Activated CD4-positive, alpha-beta memory T cell treated with anti-CD3 and anti-CD28 coated beads for 36 hours (primary cell): ENCODE measurements at places on chromosomes 7 and 10.

DNA sequence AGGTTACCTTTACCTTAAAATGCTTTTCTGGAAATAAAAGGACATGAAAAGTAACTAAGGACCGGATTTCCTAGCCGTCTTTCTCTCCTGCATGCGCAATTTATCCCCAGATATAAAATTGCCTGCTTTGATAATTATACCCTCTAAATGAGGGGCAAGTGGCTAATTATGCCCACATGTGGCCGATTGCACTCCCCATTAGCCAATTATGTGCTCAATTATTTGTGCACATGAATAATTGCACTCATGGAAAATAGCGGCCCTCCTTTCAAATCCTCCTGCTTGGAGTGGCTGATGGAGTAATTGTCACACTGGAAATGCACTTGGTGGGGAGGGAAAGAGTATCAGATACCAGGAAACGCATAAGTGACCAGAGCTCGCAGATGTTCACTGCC is 66.4 kb upstream of the ATRNL1 start:
- no peak for DNase-seq

DNA sequence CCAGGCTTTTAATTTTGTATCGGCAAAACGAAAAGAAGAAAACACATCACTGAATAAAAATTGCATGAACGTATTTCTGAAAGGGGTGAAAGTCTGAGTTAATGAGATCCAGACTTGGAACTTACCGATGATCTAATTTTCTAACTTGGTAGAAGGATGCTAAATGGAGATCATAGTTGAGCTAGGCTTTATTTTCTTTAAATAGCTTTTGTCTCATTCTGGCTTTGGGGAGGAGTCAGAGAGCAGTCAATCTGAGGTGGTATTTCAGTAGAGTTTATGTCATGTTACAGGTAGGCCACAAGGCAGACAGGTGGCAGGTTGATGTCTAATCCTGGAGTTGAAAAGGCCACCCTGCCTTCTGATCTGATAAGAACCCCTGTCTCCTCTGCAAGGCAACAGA is 161.9 kb downstream of the KIAA1217 start:
- no peak for DNase-seq

DNA sequence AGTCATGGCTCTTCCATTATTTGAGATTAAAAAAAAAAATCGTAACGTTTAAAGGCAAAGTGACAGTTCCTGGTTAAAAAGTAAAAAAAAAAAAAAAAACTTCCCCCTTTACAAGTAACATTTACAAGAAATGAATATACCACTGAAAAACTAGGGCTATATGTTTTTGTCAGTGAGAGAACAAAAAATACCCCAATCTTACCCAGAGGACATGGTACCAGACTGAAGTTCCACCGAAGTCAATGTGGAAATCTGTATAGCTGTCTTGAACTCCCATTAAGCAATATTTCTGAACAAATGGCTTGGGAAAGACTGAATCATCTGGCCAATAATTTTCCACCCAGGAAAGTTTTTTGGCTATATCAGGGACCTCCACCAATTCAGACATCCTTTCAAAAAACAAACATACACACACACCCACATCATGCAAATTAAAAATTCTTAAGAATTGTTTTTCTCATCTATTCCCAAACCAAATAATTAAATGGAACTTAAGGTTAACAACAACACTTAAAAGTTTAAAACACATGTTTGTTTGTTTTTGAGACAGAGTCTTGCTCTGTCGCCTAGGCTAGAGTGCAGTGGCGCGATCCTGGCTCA is 50.2 kb downstream of the KDM7A start:
- DNase-seq, result no peak

DNA sequence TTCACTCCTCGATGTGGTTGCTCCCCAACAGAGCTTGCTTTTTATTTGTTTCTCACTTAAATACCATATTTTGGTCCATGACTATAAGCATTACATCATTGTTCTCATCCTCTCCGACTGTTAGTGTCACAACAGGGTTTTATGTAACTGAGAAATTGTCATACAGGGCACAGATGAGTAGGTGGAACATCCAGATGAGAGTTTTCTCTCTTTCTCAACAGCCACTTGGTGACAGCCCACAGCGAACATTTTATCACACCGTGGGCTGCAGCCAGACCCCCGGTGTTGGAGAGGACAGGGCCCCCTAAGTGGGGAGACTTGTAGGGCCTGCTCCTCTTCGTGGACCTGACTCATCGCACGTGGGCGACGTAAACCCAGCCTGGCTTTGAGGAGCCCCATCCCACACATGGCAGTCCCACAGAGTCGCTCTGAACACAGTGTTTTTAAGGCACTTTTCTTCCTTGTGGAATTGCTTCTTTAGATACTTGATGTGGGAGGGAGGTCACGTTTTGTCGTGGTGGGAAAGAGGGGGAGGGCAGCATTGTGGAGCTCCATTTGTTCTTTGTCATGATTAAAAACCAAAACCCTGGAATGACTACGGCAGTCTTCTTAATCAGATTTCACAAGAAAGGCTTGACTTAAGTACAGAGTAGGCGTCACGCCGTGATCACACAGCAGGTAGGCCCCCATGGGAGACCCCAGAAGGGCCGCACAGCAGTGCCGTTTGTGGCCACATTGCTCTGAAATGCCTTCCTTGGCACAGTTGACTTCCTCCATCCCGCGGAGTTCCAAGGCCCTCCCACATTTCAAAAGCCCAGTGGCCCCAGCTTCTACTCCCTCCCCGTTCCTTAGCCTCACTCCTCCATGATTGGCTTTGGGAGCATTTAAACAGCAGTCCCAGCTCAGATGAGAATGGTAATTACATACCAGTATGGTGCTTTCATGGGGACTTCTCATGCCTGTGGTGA is 220.6 kb downstream of the CCDC3 start:
- DNase-seq, result peak; percentile 75

DNA sequence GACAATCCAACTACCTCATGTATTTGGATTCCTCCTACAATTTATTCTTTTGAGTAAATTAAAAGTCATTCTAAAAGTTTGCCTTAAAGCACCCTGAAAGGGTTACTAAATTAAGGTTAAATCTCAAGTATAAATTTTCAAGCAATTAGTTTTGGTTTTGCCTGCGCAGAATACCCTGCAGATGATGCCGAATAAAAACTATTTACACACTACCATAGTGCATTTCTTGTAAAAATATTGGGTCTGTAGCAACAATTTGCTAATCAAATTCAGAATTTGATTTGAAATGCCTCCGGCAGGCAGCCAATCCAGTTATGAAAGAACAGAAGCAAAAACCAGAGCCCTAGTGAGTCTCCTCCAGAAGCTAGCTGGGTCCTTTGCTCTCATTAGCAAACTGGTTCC is 122.2 kb downstream of the TWIST1 start:
- no peak for DNase-seq

- DNase-seq, result no peak
Measured at GRCh38 chr7:2071133-2071832, 161.5 kb downstream of the MAD1L1 start.

GRCh38 chr7:131538071-131538812 is 18.2 kb downstream of the PODXL start:
- no peak for DNase-seq

- peak; percentile 33 for DNase-seq
Measured at GRCh38 chr10:88271761-88272543, 311.2 kb downstream of the RNLS start.

- DNase-seq, result no peak
Measured at GRCh38 chr10:663466-663751, 26.1 kb downstream of the DIP2C start.

DNA sequence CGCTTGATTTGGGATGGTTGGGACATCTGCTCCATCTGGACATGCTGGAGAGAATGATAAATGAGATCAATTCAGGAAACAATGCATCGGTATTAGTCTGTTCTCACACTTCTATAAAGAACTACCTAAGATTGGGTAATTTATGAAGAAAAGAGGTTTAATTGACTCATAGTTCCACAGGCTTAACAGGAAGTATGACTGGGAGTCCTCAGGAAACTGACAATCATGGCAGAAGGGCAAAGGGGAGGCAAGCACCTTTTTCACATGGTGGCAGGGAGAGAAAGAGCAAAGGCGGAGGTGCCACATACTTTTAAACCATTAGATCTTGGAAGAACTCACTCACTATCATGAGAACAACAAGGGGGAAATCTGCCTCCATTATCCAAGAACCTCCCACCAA is 16.8 kb upstream of the TSPAN12 start:
- DNase-seq, result no peak
